ENCODE measurements at places on chromosomes 3 and 15.

- DNase-seq, result no peak
Observed at GRCh38 chr3:190577225-190577624, 63.3 kb downstream of the IL1RAP start.

- DNase-seq, result no peak
Observed at GRCh38 chr3:141489203-141489602, 2.4 kb downstream of the RASA2 start.

GRCh38 chr3:195001261-195001660, 269.7 kb downstream of the XXYLT1 start:
- no peak for DNase-seq

DNA sequence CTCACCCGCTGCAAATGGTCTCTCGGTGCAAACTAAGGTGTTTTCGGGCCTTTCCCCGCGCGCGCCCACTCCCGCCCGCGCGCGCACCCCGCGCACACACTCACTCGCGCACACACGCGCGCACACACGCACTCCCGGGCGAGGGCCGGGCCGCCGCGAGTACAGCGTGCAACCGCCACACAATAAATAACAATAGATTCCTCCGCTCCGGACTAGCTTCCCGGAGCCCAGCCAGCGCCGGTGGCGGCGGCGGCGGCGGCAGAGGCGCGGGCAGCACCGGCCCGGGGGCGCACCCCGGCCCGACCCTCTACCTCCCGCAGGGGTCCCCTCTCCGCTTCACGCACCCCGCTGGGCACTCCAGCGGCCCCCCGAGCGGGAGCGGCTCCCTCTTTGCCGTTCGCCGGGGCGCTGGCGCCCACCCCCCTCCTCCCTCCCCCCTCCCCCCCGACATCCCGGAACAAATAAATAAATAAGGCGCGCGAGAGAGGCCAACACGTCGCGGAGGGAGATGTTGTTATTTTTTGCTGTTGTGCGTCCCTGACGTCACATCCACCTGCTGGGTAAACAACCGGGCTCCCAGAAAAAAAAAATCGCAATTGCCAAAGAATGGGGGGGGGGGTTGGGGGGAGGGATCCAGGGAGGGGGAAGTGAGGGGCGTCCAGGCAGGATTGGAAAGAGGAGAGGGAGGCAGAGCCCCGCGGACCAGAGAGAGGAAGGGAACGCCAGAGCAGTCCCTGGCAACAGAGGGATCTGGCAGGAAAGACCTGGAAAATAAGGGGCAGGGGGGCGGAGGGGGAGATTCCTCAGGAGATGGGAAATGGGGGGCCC, at the start of gene FOXP1:
FOXP1 (minus strand) TSS at position 163 of the 828 bp plus-strand sequence. CDS start 385,347 bp downstream, outside the sequence.
- DNase-seq, result peak; percentile 46

GRCh38 chr3:71101626-71102025, 481.9 kb downstream of the FOXP1 start:
- DNase-seq, result no peak

DNA sequence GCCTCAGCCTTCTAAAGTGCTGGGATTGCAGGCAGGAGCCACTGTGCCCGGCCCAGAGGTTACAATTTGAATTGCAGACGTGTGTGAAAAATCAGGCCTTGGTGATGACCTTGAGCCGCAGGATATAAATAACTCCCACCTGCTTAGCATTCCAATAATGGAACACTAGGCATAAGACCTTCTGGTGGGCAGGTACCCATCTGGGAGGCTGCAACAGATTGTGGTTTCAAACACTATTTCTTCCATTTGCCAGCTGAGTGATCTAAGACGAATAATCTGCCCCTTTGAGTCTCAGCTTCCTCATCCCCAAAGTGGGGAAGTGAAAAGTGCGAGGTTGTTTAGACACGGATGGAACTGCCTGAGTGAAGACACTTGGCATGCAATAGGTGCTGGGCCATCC, 47.7 kb upstream of the HERC1 start:
- no peak for DNase-seq

DNA sequence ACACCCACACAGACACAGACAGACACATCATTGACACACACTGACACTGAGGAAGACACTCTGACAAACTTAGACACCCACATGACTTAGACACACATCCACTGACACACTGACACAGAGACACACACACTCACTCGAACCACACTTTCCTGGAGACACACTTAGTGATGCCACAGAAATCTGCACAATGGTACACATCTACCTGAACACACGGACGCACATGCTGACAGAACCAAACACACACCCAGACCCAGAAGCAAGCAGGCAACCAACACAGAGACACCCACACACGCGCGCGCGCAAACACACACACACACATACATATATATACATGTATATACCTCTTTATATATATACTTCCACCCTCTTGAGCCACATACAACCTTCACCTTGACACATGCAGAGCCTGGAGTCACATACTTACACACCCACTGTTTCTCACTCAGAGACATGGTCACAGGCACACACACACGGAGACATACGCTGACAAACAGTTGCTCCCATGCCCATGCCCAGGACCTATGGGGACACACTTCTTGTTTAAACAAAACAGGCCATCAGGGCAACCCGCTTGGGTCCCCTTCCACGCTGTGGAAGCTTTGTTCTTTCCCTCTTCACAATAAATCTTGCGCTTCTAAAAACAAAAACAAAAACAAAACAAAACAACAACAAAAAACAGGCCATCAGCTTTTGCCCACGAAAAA, 913 bp upstream of the SCN5A start:
- no peak for DNase-seq

- no peak for DNase-seq
Observed at GRCh38 chr15:67458331-67459029, 62.5 kb upstream of the C15orf61 start.

- DNase-seq, result no peak
Observed at GRCh38 chr3:96007650-96008195, 806.7 kb upstream of the EPHA6 start.

GRCh38 chr3:34216711-34217335, 418.4 kb downstream of the PDCD6IP start:
- DNase-seq, result no peak

GRCh38 chr3:180530276-180530675, 71.7 kb upstream of the TTC14 start:
- no peak for DNase-seq

DNA sequence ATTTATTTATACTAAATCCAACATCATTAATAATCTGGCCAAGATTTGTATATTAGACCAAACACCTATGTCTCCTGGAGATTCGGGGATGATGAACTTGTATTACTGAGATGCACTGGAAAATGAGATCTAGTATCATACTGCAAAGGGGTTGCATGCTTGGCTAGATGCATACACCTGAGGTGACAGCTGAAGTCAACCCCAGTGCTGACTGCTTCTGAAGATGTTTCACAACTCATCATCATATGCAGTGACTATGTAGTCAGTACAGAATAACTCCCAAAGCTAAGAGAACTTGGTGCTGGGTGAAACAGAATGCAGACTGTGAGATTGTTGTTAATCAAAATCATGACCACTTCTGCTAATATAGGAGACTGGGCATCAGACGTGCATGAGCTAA, 1114.2 kb downstream of the NSUN3 start:
- no peak for DNase-seq

DNA sequence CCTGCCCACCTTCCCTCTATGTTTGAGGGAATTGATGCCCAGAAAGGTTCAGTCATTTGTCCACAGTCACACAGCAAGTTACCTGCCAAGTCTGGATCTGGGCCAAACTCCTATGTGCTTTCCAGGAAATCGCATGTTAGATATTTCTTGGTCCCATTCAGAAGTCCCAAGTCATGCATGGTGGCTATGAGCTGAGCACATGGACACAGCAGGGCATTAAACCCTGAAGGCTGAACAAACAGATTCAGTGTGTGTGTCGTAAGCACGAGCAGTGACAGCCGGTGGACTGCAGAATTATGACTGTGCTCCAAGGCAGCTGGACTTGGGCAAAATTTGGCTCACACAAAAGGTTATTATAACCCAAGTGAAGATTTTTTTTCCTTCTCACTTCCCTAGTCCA, 11.4 kb upstream of the SLC6A6 start:
- DNase-seq, result no peak

GRCh38 chr3:62824965-62825592, 50.1 kb downstream of the CADPS start:
- DNase-seq, result no peak

Data from stimulated activated CD4-positive, alpha-beta T cell treated with anti-CD3 and anti-CD28 coated beads, TNF-alpha, amount 100 ng/mL, for 24 hours (primary cell).